ENCODE measurements at places on chromosomes 7 and 10.

DNA sequence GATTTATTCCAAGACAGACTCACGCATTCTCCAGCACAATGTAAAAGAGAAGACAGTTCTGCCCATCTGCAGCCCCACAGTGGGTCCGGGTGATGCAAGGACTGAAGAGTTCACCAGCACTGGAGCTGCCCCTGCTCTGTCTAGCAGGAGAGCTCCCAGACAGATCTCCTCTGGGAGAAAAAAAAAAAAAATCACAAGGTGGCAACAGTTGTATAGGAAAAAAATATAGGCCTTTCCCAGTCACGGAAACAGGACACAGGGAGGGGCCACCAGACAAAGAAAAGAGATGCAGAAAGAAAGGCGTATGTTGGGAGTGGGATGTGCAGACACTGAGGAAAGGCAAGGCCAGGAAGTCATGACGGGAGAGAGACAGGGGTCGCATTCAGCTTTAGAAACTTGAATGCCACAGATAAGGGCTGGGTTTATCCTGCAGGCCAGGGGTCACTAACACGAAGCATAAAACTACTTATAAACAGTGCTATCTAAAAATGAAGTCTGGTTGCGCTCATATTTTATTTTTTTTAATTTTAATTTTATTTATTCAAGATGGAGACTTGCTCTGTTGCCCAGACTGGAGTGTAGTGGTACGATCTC, 54.1 kb downstream of the FAM171A1 start:
- DNase-seq, result no peak

GRCh38 chr7:128876127-128876526, 13.5 kb downstream of the ATP6V1F start:
- no peak for DNase-seq

DNA sequence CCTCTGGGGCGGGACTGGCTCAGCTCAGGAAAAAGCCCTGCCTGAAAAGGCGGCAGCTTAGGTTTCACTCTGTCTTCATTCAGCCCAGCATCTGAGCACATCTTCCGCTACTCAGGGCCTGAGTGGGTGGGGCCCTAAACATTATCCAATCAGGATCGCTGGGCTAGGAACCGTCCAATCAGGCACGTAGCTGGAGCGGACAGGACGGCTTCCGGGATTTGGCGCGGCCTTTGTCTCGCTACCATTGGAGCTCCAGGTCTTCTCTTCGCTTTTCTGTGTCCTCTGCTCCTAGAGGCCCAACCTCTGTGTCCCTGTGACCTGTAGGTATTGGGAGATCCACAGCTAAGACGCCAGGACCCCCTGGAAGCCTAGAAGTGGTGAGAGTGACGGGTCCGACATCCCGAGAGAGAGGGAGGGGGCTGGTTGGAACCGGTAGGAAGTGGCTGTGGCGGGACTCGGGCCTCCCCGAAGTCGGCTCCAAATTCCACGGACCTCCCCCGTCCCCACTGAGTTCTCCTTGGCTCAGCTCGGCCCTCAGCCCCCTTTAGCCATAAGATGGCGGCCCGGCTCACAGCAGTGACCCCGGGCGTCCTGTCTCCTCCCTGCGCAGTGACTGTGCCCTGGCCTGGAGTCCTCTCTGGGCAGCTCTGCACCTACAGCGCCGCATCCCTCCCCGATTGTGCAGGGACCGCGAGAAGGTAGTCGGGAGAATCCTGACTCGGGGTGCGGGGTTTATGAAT, 99.1 kb downstream of the ZNF680 start:
- DNase-seq, result no peak

GRCh38 chr7:151366880-151367222, 25.2 kb downstream of the NUB1 start:
- no peak for DNase-seq

GRCh38 chr7:37598824-37599223, 84.7 kb upstream of the GPR141 start:
- DNase-seq, result no peak

- DNase-seq, result no peak
Measured at GRCh38 chr10:1544209-1544673, 193.1 kb downstream of the ADARB2 start.

DNA sequence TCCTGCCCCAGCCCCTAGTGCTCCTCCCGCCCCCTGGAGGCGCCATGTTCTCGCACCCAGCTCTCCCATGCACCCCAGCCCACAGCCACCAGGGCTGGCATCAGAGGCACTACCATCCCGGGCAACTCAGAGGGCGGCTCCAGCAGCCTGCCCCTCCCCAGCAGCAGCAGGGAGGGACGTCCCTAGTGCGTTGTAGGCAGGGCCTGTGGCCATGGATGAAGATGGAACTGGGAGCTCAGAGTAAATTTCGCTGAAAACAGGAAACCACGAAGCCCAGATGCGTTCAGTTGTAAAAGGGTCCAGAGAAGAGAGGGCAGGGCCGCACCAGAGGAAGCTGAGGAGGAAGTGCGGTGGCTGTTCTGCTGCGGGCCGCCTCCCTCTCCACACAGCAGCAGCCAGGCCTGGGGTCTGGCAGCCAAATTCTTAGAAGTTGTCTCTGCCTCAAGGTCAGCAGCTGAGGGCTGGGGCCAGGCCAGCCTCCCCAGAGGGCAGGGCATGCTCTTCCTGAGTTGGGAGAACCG, 24.6 kb downstream of the VSIR start:
- peak; percentile 65 for DNase-seq

- no peak for DNase-seq
Measured at GRCh38 chr10:43585981-43586729, 11.7 kb upstream of the ZNF239 start.

DNA sequence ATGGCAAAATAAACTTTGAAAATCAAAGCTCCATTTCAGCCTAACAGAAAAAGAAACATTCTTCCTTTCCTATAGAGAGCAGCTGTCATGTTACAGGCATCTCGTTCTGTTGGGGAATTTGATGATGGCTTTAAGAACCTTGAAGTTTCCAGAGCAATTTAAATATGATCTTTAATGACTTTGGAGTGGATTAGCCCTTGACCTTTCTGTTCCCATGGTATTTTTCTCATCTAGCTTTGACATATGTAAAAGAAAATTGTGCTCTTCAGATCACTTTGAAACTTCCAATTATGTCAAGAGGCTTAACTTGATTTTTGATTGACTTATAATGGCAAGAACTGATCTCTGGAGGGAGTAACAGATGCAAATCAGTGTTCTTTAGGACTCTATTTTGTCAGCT, 157.6 kb upstream of the SEMA3E start:
- DNase-seq, result no peak

DNA sequence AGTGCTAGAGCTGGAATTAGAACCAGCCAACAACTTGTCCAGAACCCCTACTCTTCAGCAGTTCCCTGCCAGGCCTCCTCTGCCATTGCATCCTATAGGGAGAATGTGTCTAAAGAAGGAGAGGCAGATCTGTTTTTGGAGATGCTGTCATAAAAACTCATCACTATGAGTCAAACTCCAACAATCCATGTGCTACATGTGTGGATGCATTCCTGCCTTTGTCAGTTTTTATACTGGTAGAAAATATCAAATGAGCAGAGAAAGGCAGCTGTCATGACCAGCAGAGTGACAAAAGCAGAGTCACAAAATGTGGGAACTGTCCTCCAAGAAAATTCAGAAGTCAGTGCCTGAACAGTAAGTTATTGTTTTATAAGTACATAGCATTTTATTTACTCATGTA, 93.0 kb downstream of the ABLIM1 start:
- DNase-seq, result no peak

DNA sequence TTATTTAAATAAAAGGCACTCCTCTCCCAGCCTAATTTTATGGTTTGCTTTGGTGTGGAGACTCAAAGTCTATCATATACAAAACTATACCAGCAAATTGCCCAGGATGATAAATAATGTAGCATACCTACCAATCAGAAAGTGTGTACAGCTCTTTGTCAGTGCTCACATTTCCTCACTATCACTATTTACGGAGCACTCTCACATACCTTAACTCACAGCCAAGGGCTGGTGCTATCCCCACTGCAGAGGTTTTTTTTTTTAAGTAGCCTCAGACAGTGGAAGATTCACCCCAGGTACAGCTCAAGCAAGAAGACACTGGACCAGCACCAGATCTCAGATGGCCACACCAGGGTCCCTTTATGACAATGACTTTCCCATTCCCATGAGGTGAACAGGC, 2.5 kb downstream of the PDLIM1 start:
- no peak for DNase-seq

GRCh38 chr10:123741711-123742110, 75.6 kb downstream of the GPR26 start:
- no peak for DNase-seq

GRCh38 chr7:82131215-82131614, 312.4 kb downstream of the CACNA2D1 start:
- DNase-seq, result no peak

DNA sequence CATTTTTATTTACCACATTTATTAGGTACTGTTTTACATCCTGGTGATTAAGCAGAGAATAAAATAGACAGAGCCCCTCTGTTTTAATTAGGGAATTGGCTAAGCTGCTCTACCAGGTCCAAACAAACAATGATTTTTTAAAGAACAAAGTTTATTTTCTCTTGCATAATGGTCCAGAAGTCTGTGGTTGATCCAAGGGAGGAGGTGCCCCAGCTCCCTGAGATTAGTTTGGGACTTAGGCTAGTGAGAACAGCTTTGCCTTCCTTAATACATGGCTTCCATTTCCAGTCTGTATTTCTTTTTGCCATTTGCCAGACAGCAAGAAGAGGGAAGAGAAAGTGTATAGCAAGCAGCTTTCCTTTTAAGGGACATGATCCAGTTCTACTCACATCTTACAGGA, 2.9 kb upstream of the MIOS start:
- no peak for DNase-seq

GRCh38 chr7:143516981-143517380, 39.3 kb downstream of the TAS2R41 start:
- DNase-seq, result no peak

GRCh38 chr10:12384906-12385305, 35.6 kb downstream of the CAMK1D start:
- no peak for DNase-seq

DNA sequence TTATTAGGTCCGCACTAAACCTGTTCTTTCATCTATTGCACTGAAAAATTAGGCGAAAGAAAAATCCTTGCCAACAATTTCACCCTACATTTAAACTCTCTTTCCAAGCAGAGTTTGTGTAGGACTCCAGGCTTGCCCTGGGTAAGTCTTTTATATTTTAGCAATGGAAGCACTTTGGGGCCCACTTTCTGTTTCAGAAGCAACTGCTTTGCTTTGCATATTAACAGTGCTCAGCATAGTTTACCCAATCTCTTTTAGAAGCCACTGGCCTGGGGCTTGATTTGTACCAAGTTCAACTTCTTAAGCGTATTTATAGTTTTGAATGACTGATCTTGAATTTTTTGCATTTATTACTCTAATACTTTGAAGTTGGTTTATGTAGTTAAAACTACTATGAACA, 78.8 kb upstream of the MDFIC start:
- DNase-seq, result no peak

DNA sequence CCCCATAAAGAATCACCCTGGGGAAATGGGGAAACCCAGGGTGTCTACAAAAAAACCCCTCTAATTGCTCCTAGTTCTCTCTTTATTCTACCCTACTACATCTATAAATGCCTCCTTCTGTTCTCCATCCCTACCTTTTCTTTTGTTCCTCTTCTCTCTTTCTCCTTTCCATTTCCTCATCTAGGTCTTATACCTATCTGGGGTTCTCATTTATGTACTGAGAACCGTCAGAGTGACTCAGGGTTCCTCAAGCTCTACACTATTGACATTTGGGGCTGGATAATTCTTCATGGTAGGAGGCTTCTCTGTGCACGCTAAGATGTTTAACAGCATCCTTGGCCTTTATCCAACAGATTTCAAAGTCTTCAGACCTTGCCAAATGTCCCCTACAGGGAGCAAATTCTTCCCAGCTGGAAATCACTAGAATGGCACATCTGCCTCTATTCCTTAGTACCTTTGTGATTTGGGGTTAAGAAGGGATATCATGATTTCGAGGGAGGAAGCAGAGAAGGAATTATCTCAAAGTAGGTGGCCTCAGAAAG, 137.4 kb upstream of the PTN start:
- no peak for DNase-seq

DNA sequence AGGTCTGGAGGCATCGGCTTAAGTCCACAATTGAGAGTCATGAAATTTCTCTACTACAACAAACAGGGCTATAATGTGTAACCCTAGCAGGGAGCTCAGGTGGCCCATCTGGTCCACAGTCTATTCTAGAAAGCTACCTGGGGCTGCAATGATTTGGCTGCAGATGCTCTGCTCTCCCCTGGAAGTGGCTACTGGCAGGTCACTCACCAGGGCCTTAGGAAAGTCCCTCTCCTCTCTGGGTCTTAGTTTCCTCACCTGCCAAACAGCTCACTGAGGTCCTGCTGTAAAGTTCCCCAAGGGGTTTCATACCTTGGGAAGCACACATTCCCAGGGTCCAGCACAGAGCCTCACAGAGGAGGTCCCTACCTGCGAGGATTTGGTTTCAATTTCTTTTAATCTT, 2.5 kb downstream of the IGFBP3 start:
- no peak for DNase-seq

- no peak for DNase-seq
Measured at GRCh38 chr7:80520199-80520598, 8.3 kb upstream of the GNAT3 start.

- DNase-seq, result no peak
Measured at GRCh38 chr7:13981070-13981469, 8.4 kb downstream of the ETV1 start.
